Memory B cell (primary cell): ENCODE measurements at places on chromosomes 5 and 9.

DNA sequence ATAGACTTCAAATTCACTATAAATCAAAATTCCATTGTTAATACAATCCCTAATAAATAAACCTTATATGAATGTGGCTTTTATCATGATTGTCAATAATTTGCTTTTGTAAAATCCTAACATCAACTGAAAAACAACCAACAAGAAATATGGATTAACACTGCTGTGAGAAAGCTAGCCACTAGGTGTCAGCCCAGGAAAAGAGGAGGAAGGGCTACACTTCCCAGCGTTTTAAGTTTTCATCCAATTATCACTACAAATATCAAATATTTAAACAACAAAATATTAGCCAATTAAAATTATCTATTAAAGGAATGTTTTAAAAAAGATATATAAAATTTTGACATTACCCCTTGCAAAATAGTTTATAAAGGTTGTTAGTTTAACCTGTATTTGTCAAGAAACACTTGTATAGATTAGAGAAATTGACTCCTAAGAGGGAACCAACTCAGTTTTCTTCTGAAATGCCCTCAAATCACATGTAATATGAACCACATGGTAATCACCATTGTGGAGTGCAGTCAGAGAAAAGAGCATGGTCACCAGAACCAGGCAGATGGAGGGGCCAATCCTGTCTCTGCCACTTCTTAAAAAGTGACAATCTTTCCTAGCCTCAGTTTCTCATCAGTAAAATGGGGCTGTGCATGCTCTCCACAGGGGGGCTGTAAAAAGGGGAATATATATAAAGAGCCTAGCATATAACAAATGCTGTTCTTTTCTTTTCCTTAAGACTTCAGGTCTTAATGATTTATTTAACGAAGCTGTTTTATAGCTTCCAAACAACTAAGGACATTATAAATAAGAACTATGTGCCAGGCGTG, 188.2 kb downstream of the CRB2 start:
- DNase-seq, result no peak
- H3K4me1 ChIP-seq, result no peaks in the 10 kb centered on the region
- peaks cover 5% of the 10 kb centered on the region for H3K36me3 ChIP-seq
- no peak overlapping the region for H3K4me3 ChIP-seq

GRCh38 chr5:137791387-137791786, 37.2 kb upstream of the HNRNPA0 start:
- peaks cover 10% of the 10 kb centered on the region for H3K4me1 ChIP-seq
- H3K27ac ChIP-seq, result no peak overlapping the region
- H3K4me3 ChIP-seq, result no peak overlapping the region
- H3K36me3 ChIP-seq, result no peaks in the 10 kb centered on the region
- no peak for DNase-seq

DNA sequence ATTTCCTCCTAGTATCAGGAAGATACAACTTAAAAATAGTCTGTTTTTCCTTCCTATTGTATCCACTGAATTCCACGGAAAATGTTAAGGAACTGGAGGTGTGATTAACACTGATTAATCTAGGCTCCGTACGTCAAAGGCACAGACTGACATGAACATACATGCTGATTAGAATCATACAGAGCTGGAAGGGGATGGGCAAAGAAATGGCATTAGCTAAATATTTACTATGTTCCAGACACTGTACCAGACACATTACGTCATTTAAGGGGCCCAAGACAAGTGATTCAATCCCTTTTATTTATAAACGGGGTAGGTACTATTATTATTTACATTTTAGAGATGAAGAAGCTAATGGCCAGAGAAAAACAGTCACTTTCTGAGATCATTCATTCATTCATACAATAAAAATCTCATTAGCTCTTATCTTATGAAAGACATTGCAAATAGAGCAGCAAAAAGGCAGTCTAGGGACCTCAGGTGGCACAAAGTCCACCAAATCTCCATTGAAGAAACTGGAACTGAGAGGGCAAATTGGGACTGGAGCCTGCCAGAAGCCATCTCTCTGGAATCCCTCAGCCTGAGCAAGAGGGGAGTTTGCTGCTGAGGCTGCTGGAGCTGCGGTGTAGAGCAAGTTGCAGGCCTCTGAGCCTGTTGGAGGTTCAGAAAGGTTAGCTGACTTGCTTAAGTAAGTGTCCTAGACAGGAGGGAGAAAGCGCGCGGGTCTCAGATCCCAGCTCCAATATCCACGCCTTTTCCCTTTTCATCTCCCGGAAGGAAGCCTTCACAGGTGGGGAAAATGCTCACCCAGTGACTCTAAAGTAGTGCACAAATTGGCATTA, 1.6 kb upstream of the TGFBR1 start:
- no peak for DNase-seq
- H3K27me3 ChIP-seq, result no peaks in the 10 kb centered on the region
- H3K27ac ChIP-seq, result peak overlapping the region; percentile 64
- H3K36me3 ChIP-seq, result no peaks in the 10 kb centered on the region

GRCh38 chr5:95940758-95941682, 20.6 kb downstream of the ELL2 start:
- DNase-seq, result no peak
- H3K4me1 ChIP-seq, result peaks cover 11% of the 10 kb centered on the region
- H3K27ac ChIP-seq, result no peak overlapping the region
- H3K27me3 ChIP-seq, result no peaks in the 10 kb centered on the region
- no peak overlapping the region for H3K4me3 ChIP-seq
- peaks cover 8% of the 10 kb centered on the region for H3K36me3 ChIP-seq

GRCh38 chr9:78893774-78894401, 597.0 kb downstream of the PSAT1 start:
- DNase-seq, result no peak
- H3K36me3 ChIP-seq, result peaks cover 1% of the 10 kb centered on the region
- no peak overlapping the region for H3K27ac ChIP-seq
- H3K27me3 ChIP-seq, result no peaks in the 10 kb centered on the region
- no peak overlapping the region for H3K4me3 ChIP-seq

- H3K4me3 ChIP-seq, result no peak overlapping the region
- H3K36me3 ChIP-seq, result peaks cover 34% of the 10 kb centered on the region
- DNase-seq, result no peak
Measured at GRCh38 chr5:67149951-67150523, 46.6 kb downstream of the CD180 start.

GRCh38 chr5:81397176-81397575, 3.2 kb upstream of the ACOT12 start:
- no peak overlapping the region for H3K27ac ChIP-seq
- H3K4me1 ChIP-seq, result peaks cover 2% of the 10 kb centered on the region
- H3K36me3 ChIP-seq, result no peaks in the 10 kb centered on the region
- H3K4me3 ChIP-seq, result no peak overlapping the region
- no peak for DNase-seq

DNA sequence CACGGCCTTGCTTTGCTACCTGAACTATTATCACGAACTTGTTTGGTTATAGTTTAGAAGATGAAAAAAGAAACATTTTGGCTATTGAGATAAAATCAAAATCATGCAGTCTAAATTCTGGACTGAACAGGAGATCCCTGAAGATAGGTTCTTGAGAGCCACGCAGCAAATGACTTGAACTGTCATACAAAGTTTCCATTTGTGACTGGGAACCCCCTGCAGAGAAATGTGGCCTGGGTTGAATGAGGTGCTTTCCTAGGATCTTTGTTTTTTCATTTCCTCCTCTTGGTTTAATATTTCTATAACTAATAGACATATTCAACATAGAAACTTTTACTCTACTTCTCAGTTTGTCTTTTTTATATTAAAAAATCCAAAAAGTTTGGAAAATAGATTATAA, 184.7 kb upstream of the TRPM3 start:
- no peak overlapping the region for H3K4me3 ChIP-seq
- no peak for DNase-seq
- peaks cover 3% of the 10 kb centered on the region for H3K27me3 ChIP-seq
- H3K4me1 ChIP-seq, result no peaks in the 10 kb centered on the region

DNA sequence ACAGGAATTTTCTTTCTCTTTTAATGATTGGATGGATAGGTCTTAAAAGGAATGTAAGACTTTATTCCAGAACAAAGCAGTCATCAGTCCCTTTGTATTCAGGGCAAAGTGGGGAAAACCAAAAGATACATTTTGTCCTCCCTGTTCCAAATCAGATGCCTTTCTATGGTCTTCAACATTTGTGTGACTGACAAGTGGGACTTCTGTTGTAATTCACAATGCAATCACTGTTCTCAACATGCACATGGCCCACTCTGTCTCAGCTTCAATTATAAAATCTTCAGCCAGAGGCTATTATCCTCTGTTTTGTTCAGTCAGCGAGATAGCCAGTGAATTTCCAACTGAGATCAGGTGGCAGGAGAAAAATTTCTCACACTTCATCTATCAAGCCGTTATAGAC, 95.5 kb upstream of the ERBIN start:
- peaks cover 6% of the 10 kb centered on the region for H3K4me1 ChIP-seq
- no peak for DNase-seq
- H3K4me3 ChIP-seq, result no peak overlapping the region
- no peaks in the 10 kb centered on the region for H3K27me3 ChIP-seq
- H3K27ac ChIP-seq, result no peak overlapping the region

DNA sequence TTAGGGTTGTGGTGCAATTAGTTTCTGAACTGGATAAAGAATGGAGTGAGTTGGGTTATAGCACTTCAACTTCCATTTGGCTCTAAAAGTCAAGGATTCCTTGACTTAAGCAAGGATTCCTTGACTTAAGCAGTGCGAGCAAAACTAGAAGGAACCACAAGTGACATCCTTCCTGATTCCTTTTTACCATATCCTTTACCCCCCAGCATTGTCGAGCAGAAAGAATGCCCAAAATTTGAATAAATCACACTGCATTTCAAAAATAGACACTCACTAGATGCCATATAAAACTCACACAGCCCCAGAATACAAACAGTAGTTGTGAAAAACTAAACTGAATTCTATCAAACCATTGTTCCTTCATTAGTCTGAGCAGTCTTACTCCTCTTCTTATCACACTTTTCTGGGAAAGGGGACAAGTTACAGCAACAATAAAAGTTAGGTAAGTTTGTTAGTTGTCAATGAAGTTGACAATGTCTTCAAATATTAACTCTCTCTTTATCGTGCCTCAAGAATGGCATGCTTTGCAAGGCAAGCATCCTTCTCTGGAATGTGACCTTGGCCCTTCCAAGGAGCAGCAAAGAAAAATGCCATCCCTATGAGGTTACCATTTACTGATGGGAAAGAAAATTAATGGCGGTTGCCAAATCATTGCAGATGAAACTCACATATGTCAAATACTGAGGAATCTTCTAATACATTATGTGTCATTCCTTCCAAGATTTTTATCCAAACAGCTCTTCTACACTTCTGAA, 273.3 kb upstream of the ANKRD55 start:
- H3K27me3 ChIP-seq, result no peaks in the 10 kb centered on the region
- peaks cover 19% of the 10 kb centered on the region for H3K4me1 ChIP-seq
- H3K36me3 ChIP-seq, result no peaks in the 10 kb centered on the region
- no peak for DNase-seq
- H3K27ac ChIP-seq, result no peak overlapping the region

DNA sequence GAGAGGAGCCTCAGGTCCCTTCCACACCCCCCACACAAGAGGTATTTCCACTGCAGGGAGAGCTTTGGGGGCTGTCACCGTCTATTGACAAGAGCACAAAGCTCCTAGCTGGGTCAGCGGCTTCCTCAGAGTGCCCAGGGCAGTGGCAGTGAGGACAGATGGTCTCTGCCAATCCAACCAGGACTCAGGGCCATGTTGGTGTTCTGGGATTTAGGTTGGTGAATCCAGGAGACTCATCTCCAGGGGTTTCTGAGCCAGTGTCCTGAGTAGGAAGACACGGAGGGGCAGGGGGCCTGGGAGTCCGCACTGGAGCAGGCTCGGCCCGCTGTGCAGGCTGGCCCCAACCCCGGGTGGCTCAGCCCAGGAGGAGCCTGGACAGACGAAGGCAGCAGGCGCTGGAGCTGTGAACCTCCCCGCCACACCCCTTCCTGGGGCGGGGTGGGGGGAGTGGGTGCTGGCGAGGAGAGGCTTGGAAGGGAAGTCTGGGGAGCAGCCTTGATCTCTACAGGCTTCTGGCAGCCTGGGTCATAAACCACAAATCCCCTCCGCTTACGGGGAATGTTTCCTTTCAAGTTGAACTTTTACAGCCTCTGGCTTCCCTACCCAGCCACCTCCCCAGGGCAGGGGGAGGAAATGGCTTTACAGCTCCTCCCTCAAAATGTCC, 19.6 kb downstream of the CRB2 start:
- H3K27ac ChIP-seq, result no peak overlapping the region
- H3K4me3 ChIP-seq, result no peak overlapping the region
- H3K4me1 ChIP-seq, result peaks cover 7% of the 10 kb centered on the region
- peaks cover 1% of the 10 kb centered on the region for H3K36me3 ChIP-seq
- no peak for DNase-seq
- H3K27me3 ChIP-seq, result peaks cover 16% of the 10 kb centered on the region

- H3K27ac ChIP-seq, result no peak overlapping the region
- H3K27me3 ChIP-seq, result peaks cover 3% of the 10 kb centered on the region
- H3K4me1 ChIP-seq, result no peaks in the 10 kb centered on the region
- no peak overlapping the region for H3K4me3 ChIP-seq
- no peak for DNase-seq
Measured at GRCh38 chr5:95638632-95639031, 7.9 kb upstream of the RFESD start.

GRCh38 chr9:35686222-35687203, 3.2 kb downstream of the TPM2 start:
- no peaks in the 10 kb centered on the region for H3K27me3 ChIP-seq
- peaks cover 18% of the 10 kb centered on the region for H3K4me1 ChIP-seq

- no peak overlapping the region for H3K4me3 ChIP-seq
- peaks cover 3% of the 10 kb centered on the region for H3K4me1 ChIP-seq
- H3K27me3 ChIP-seq, result no peaks in the 10 kb centered on the region
- peaks cover 47% of the 10 kb centered on the region for H3K36me3 ChIP-seq
Measured at GRCh38 chr9:131937451-131937850, 142.2 kb downstream of the MED27 start.

DNA sequence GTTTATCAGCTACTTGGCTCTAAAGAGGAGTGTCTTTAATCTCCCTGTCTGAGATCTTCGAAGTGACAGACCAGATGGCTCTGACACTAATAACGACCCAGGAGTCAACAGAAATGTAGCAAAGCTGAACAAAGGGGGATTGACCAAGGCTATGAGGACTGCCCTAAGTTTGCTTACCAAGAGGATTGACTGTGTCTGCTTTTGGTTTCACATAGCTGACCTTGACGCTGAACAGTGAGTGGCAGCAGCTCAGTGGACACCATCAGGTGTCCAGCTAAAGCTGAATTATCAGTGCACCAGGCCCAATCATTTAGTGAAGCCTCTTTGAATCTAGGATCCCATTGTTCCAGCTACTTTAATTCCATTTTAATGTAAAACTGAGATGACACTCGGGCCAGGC, 262.6 kb downstream of the COX7C start:
- no peaks in the 10 kb centered on the region for H3K27me3 ChIP-seq
- H3K36me3 ChIP-seq, result no peaks in the 10 kb centered on the region
- no peak overlapping the region for H3K4me3 ChIP-seq

DNA sequence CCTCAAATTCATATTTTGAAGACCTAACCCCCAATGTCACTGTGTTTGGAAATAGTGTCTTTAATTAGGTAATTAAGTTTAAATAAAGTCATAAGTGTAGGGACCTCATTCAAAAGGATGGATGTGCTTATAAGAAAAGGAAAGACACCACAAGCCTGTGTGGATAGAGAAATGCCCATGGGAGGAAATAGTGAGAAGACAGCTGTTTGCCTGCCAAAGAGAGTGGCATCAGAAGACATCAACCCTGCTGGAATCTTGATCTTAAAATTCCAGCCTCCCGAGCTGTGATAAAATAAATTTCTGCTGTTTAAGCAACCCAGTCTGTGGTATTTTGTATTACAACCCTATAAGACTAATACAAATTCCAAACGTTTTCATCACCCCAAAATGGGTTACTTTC, 1867.9 kb upstream of the NUDT12 start:
- H3K27me3 ChIP-seq, result no peaks in the 10 kb centered on the region
- no peak for DNase-seq
- no peak overlapping the region for H3K4me3 ChIP-seq
